GM23338 (cell line): ENCODE measurements at places on chromosomes 11 and 22. TPM values are rescaled to one million over a fixed set of nuclear protein-coding genes. Genes with fewer than 3 reads are reported as not detected.

GRCh38 chr11:128890543-128891368, at the start of gene KCNJ5:
KCNJ5 (plus strand) TSS chr11:128891356; CDS start chr11:128911274, 19,918 bp downstream.
- DNase-seq, result peak; percentile 78
- H3K27ac ChIP-seq, result no peak within 1 kb of the TSS
- peaks cover 29% of the 10 kb centered on the region for H3K4me1 ChIP-seq
- peaks cover 93% of the 10 kb centered on the region for H3K27me3 ChIP-seq
- peak within 1 kb of the TSS; percentile 73 for H3K4me3 ChIP-seq
- H3K36me3 ChIP-seq, result no peaks in the 10 kb centered on the region; the same call in 1 of the 2 replicates

GRCh38 chr22:30780026-30780425, 85.4 kb downstream of the OSBP2 start:
- no peak overlapping the region for H3K4me3 ChIP-seq
- no peaks in the 10 kb centered on the region for H3K36me3 ChIP-seq
- no peak overlapping the region for H3K27ac ChIP-seq
- no peaks in the 10 kb centered on the region for H3K27me3 ChIP-seq
- DNase-seq, result no peak
- no peaks in the 10 kb centered on the region for H3K4me1 ChIP-seq

The NELL1 gene
- total RNA-seq, result 0.39 and 1.6 TPM in 2 replicates

GRCh38 chr11:23100726-23101125, 240.5 kb upstream of the CCDC179 start:
- no peak for DNase-seq
- no peak overlapping the region for H3K4me3 ChIP-seq
- no peaks in the 10 kb centered on the region for H3K36me3 ChIP-seq
- H3K4me1 ChIP-seq, result no peaks in the 10 kb centered on the region

DNA sequence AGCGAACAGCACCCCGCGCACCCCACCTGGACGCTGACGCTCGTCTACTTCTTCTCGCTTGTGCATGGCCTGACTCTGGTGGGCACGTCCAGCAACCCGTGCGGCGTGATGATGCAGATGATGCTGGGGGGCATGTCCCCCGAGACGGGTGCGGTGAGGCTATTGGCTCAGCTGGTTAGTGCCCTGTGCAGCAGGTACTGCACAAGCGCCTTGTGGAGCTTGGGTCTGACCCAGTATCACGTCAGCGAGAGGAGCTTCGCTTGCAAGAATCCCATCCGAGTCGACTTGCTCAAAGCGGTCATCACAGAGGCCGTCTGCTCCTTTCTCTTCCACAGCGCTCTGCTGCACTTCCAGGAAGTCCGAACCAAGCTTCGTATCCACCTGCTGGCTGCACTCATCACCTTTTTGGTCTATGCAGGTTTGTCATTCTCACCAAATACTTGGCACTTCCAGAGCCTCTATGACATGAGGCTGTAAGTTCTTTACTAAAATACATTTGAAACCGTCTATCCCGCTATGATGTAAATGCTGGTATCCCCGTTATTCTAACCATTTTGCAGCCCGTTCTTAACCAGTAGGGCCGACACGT, 535 bp downstream of the AQP11 start:
- peak overlapping the region; percentile 88 for H3K4me3 ChIP-seq
- no peak overlapping the region for H3K27ac ChIP-seq
- H3K36me3 ChIP-seq, result no peaks in the 10 kb centered on the region
- H3K27me3 ChIP-seq, result peaks cover 20% of the 10 kb centered on the region

DNA sequence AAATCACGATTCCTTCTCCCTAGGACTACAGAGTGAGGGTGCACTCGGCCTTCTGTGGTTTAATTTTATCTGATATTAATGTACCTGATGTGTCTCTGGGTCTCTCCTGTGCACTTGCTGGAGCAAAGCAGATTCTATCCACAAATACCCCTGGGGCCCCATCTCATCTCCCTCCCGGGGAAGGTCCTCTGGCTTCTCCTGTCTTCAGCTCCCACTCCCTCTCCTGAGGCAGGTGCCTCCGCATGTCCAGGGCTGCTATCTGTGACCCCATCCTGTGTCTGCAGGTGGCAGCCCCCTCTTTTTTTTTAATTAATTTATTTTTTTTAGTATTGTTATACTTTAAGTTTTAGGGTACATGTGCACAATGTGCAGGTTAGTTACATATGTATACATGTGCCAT, 558.7 kb downstream of the BRD1 start:
- no peak overlapping the region for H3K27ac ChIP-seq
- no peaks in the 10 kb centered on the region; the same call in 1 of the 2 replicates for H3K36me3 ChIP-seq
- no peaks in the 10 kb centered on the region for H3K4me1 ChIP-seq
- H3K27me3 ChIP-seq, result no peaks in the 10 kb centered on the region
- DNase-seq, result no peak

The F2 gene
- 0.21 TPM in 1 of 2 replicates, not detected in the other for total RNA-seq

GRCh38 chr11:109785198-109785597, 308.0 kb upstream of the ZC3H12C start:
- no peak for DNase-seq
- H3K4me1 ChIP-seq, result peaks cover 6% of the 10 kb centered on the region; the same call in 1 of the 2 replicates
- H3K4me3 ChIP-seq, result no peak overlapping the region
- H3K27me3 ChIP-seq, result no peaks in the 10 kb centered on the region

DNA sequence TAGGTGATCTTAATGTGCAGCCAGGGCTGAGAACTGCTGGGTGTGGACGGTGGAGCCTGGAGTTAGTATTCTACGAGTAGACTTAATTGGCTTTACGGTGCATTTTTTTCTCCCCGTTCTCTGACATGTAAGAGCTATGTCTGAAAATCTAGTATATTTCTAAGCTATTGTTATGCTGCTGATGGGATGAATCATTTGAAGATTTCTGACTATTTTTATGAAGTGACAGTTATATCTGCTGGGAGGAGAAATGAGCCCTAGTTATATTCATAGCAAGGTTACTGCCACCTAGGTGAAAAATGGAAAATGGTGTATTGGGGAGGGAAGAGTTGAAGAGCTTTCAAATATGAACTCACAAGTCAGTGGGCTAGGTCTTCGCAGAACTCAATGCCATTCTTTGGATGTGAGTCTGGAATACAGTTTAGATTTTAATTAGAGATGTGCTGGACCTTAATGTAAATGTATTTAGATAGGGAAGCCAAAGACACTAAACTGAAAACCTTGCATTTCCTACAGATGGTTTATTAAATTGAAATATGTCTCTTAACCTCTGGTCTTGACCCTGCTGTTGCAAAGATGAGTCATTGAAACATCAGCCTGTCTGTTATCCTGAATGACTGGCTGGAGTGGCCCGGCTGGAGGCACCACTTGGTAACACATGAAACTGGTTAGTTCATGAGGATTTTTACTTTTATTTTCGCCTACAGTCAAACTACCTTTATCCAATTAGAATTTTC, 293.7 kb downstream of the DDX10 start:
- H3K4me1 ChIP-seq, result peaks cover 8% of the 10 kb centered on the region; the same call in 1 of the 2 replicates
- no peak for DNase-seq
- H3K27me3 ChIP-seq, result no peaks in the 10 kb centered on the region
- no peak overlapping the region for H3K27ac ChIP-seq

The KRTAP5-1 gene
- total RNA-seq, result not detected in 2 replicates

DNA sequence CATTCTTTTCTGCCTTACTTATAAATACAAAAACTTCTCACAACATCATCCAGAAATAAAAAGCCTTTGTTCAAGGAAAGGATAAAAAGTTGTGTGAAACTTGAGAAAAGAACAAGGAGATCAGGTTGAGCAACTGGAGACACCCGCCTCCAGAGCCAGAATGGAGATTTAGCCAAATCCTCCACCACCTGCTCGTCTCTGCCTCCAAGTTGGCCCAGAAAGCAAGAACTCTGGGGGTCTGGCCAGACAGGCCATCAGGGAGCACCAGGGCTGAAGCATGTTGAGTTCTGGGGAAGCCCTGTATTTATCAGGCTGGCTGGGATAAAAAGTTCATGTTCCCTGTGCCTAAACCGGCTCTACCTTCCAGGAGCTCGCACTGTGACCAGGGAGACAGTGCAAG, 14.9 kb downstream of the SMCO4 start:
- H3K36me3 ChIP-seq, result no peaks in the 10 kb centered on the region
- H3K4me1 ChIP-seq, result peaks cover 28% of the 10 kb centered on the region
- no peak for DNase-seq
- H3K4me3 ChIP-seq, result no peak overlapping the region
- H3K27me3 ChIP-seq, result no peaks in the 10 kb centered on the region

- H3K27ac ChIP-seq, result no peak overlapping the region
- no peak overlapping the region for H3K4me3 ChIP-seq
- no peaks in the 10 kb centered on the region for H3K36me3 ChIP-seq
- H3K4me1 ChIP-seq, result peaks cover 31% of the 10 kb centered on the region
- no peaks in the 10 kb centered on the region for H3K27me3 ChIP-seq
- DNase-seq, result no peak
Observed at GRCh38 chr11:121035780-121036179, 11.9 kb downstream of the TBCEL start.

The IRAG1 gene
- 2.5 and 2.7 TPM in 2 replicates for total RNA-seq

The RCOR2 gene
- total RNA-seq, result 60.1 and 66.9 TPM in 2 replicates

DNA sequence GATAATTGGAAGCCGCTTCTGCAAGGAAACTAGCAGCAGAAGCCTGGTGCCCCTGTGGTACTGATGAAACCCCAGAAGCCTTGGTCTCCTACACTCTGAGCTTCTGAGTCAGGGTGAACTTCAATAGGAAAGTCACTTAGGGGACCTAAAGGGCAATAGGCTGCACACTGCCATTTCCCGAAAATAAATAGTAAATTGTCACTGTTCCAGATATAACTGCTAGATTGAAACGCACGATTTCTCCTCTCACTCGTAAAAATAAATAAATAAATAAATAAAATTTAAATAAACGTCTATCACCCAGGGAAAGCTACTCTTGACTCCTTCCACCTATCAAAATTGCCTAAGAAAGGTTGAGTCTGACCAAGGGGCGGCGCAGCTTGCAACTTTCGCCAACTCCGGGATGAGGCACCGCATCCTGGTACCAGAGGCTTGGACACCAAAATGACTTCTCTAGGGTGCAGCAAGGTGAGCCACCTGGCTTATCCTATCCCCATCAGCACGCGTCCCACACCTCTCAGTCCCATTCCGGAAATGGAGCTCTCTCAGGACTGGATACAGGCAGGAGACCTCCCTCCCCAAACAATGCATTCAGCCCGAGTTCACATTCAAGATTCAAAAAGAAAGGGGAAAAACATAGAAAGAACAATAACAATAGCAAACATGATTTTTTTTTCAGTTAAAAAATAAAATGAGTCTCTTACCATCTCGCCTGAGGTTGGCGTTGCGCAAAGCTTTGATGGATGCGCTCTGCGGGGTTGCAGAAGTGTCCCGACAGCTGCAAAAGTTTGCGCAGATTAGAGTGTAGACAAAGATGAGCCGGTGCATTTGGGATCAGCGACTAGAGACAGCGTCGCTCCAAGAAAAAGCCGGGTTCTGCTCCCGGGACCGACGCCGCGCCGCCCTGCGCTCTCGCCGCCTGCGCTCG, 583 bp downstream of the PDGFD start:
- no peaks in the 10 kb centered on the region for H3K27me3 ChIP-seq
- peaks cover 7% of the 10 kb centered on the region for H3K4me1 ChIP-seq

DNA sequence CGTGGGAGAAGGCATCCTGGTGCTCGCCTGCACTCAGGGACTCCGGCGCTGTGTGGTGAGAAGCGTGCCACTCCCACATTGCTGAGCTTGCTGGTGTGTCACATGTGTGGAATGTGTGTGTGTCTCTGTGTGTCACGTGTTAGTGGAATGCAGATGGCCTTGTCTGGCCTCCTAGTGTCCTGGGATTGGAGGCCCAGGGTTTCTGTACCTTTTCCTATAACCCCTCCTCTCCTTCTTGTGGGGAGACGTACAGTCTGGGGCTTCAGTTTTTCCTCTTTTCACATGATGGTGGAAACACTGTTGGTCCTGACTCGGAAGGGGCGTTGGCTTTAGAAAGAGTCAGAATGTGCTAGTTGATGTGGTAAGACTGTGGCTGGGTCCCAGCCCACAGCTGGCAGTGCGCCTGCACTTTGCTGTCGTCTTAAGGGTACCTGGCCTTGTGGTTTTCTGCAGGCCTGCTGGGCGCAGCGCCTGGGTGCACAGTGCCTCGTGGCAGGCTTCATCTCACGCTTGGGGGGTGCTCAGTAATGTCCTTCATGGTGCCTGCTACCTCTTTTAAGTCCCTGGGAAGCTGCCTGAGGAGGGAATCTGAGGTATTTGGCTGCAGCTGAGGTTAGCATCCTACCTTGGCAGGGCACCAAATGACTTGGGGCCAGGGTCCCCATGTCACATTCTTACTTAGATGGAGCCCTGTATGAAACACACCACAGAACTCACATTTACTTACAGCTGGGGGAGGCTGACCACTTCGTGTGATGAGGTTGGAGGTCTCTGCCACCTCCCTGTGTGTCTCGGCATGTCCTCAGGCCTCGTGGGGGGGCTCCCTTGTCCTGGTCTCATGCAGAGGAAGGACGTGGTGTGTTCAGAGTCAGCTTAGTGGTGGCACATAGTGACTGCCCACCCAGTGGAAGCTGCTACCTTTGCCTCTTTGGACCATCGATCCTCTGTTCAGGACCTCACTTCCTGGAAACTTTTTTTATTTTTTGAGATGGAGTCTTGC, 61.9 kb downstream of the MED15 start:
- no peak for DNase-seq
- no peak overlapping the region for H3K27ac ChIP-seq
- no peaks in the 10 kb centered on the region for H3K27me3 ChIP-seq
- no peak overlapping the region for H3K4me3 ChIP-seq
- peaks cover 23% of the 10 kb centered on the region for H3K36me3 ChIP-seq
- no peaks in the 10 kb centered on the region for H3K4me1 ChIP-seq

The ZPR1 gene
- 52.0 and 96.7 TPM in 2 replicates for total RNA-seq

The NAALADL1 gene
- 11.0 and 13.7 TPM in 2 replicates for total RNA-seq

- no peaks in the 10 kb centered on the region for H3K27me3 ChIP-seq
- no peak overlapping the region for H3K4me3 ChIP-seq
- no peak overlapping the region for H3K27ac ChIP-seq
- H3K4me1 ChIP-seq, result no peaks in the 10 kb centered on the region
- no peak for DNase-seq
Observed at GRCh38 chr11:43933608-43934551, 8.6 kb upstream of the C11orf96 start.

- no peak overlapping the region for H3K4me3 ChIP-seq
- H3K36me3 ChIP-seq, result no peaks in the 10 kb centered on the region
- peaks cover 39% of the 10 kb centered on the region for H3K4me1 ChIP-seq
- no peak overlapping the region for H3K27ac ChIP-seq
- no peak for DNase-seq
Observed at GRCh38 chr11:45919806-45920530, 2.3 kb upstream of the PEX16 start.

- no peaks in the 10 kb centered on the region for H3K27me3 ChIP-seq
- H3K4me3 ChIP-seq, result no peak overlapping the region
- peaks cover 17% of the 10 kb centered on the region for H3K4me1 ChIP-seq
- DNase-seq, result no peak
Observed at GRCh38 chr11:92461447-92461846, 236.8 kb downstream of the FAT3 start.

- no peaks in the 10 kb centered on the region for H3K36me3 ChIP-seq
- no peak overlapping the region for H3K27ac ChIP-seq
- H3K4me1 ChIP-seq, result peaks cover 32% of the 10 kb centered on the region
- no peak overlapping the region for H3K4me3 ChIP-seq
- no peaks in the 10 kb centered on the region for H3K27me3 ChIP-seq
- no peak for DNase-seq
Observed at GRCh38 chr22:28279888-28280287, 360.8 kb upstream of the PITPNB start.
